ENCODE measurements at places on chromosomes 12 and 14.
A peak's percentile ranks its signal among the peaks of the same experiment; 100 is the strongest.

GRCh38 chr14:33375786-33376185 lies 437.1 kb downstream of the NPAS3 start:
- no peaks in the 10 kb centered on the region for H3K36me3 ChIP-seq
- no peak overlapping the region for H3K4me3 ChIP-seq
- H3K4me1 ChIP-seq: no peaks in the 10 kb centered on the region
- no peak overlapping the region for H3K27ac ChIP-seq
- no peaks in the 10 kb centered on the region for H3K27me3 ChIP-seq
- DNase-seq: no peak

GRCh38 chr14:65414961-65415589 lies 2.5 kb downstream of the FUT8 start:
- no peak overlapping the region for H3K27ac ChIP-seq
- H3K27me3 ChIP-seq: no peaks in the 10 kb centered on the region
- no peak for DNase-seq
- no peaks in the 10 kb centered on the region for H3K36me3 ChIP-seq

DNA sequence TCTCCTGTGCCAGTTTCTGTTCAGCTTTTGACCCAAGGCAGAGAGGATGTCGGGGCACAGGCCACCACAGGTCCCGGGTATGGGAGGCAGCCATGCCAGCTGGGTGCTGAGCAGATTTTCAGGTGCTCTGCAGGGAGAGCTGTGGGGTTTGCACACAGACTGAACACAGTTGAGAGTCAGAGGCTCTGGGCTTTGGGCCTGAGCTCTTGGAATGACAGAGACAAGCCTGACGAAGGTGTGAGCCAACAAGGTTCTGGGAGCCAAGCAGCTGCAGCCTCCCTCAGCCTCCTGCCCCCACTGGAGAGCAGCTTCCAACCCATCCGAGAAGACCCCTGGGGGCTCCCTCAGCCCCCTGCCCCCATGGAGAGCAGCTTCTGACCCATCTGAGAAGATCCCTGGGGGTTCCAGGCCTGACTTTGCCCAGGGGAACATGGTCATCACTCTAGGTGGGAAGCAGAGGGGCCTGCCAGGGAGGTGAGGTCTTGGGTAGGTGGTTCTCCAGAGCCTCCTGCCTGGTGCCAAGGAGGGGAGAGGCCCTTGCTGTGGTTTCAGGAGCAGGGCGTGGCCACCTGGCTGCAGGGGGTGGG lies 13.8 kb downstream of the FBRSL1 start:
- no peak for DNase-seq
- no peak overlapping the region for H3K4me3 ChIP-seq

DNA sequence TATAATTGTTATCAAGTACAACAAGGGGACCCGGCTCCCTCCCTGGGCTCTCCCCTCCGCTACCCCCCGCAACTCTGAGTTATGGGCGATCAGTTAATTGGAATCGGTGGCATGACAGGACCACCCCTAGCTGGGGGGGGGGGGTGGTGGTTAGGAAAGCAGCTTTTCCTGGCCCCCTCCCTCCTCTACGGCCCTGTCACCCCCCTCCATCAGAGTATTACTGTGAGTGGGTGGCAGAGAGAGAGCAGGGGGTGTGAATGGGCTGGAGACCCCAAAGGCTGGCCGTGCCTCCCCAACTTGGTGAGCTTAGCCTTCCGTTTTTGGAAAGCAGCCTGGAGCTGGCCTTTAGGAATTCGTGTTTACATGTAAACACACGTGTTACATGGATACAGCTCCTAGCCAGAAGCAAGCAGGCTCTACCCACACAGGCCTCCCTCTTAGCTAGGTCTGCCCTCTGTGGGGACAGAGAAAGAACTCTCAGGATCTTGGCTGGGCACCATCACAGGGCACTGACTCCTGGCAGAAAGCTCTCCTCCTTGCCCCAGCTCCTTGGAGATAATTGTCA lies 1.1 kb upstream of the HOXC4 start:
- H3K27ac ChIP-seq: peak overlapping the region; percentile 69
- H3K27me3 ChIP-seq: no peaks in the 10 kb centered on the region
- H3K4me1 ChIP-seq: no peaks in the 10 kb centered on the region
- no peak for DNase-seq

DNA sequence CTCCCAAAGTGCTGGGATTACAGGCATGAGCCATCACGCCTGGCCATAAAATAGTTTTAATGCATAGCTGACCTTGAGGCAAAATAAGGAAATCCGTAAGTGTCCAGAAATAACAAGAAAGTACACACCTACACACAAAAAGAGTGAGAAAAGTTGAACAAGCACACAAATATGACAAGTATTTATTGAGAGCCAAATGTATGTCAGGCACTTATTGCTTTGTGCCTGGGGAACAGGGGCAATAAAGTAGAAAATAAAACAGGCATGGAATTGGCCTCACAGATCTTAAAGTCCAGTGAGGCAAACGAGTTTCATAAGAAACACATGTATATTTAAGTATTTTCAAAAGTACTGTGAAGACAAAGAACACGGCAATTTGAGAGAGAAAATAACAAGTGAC lies 103.7 kb downstream of the ERGIC2 start:
- no peak overlapping the region for H3K4me3 ChIP-seq
- H3K27ac ChIP-seq: no peak overlapping the region
- no peaks in the 10 kb centered on the region for H3K36me3 ChIP-seq
- no peak for DNase-seq
- H3K27me3 ChIP-seq: no peaks in the 10 kb centered on the region

GRCh38 chr14:78130356-78130755 lies 39.8 kb upstream of the NRXN3 start:
- H3K27ac ChIP-seq: no peak overlapping the region
- no peaks in the 10 kb centered on the region for H3K4me1 ChIP-seq
- H3K36me3 ChIP-seq: no peaks in the 10 kb centered on the region
- no peak for DNase-seq
- no peaks in the 10 kb centered on the region for H3K27me3 ChIP-seq

DNA sequence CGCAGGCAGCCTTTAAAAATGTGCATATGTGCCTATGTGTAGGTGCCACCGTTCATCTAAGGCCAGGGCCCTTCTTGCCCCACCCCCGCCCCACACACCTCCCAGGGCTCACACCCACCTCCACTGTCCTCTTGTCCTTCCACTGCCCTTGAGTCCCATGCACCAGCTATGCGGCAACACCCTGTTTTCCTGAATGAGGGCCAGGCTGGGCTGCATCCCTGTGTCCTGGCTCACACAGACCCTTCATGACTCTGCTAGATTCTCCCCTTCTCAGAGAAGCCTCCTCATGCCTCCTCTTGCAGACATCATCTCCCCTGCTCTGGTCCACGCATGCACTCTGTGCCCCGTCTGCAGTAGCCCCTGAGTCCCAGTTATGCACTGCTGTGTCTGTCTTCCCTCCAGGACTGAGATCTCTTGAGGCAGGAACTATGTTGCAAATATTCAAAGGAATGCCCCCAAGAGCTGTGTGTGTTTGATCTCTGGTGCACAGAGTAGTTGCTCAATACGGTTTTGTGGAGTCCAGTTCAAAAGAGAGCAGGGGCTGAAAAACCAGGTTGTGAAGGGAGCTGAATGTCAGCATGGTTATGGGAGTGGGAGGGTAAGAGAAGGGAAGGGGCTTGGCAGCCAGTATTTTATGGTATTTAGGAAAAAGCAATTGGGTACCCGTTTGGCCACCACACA lies 47.3 kb upstream of the ESRRB start:
- H3K36me3 ChIP-seq: no peaks in the 10 kb centered on the region
- H3K4me3 ChIP-seq: no peak overlapping the region
- DNase-seq: no peak
- H3K27me3 ChIP-seq: no peaks in the 10 kb centered on the region
- peaks cover 3% of the 10 kb centered on the region for H3K4me1 ChIP-seq

- no peak overlapping the region for H3K4me3 ChIP-seq
- DNase-seq: no peak
- H3K27me3 ChIP-seq: no peaks in the 10 kb centered on the region
- no peaks in the 10 kb centered on the region for H3K4me1 ChIP-seq
Measured at GRCh38 chr12:53766881-53767280, 15.1 kb upstream of the CISTR start.

- peak; percentile 66 for DNase-seq
- H3K4me1 ChIP-seq: no peaks in the 10 kb centered on the region
- no peaks in the 10 kb centered on the region for H3K27me3 ChIP-seq
- no peaks in the 10 kb centered on the region for H3K36me3 ChIP-seq
- H3K27ac ChIP-seq: peak overlapping the region; percentile 98
Measured at GRCh38 chr12:22625762-22626294, 857 bp downstream of the ETNK1 start.

- no peaks in the 10 kb centered on the region for H3K4me1 ChIP-seq
- DNase-seq: no peak
- no peaks in the 10 kb centered on the region for H3K27me3 ChIP-seq
- H3K36me3 ChIP-seq: no peaks in the 10 kb centered on the region
- no peak overlapping the region for H3K27ac ChIP-seq
Measured at GRCh38 chr14:101732118-101732517, 29.4 kb upstream of the PPP2R5C start.

GRCh38 chr14:93878212-93878611 lies 48.9 kb upstream of the FAM181A start:
- H3K4me3 ChIP-seq: no peak overlapping the region
- no peak overlapping the region for H3K27ac ChIP-seq
- H3K4me1 ChIP-seq: no peaks in the 10 kb centered on the region

- H3K4me3 ChIP-seq: no peak overlapping the region
- no peak overlapping the region for H3K27ac ChIP-seq
- H3K27me3 ChIP-seq: peaks cover 13% of the 10 kb centered on the region
Measured at GRCh38 chr14:89011355-89012281, 187.2 kb downstream of the TTC8 start.

DNA sequence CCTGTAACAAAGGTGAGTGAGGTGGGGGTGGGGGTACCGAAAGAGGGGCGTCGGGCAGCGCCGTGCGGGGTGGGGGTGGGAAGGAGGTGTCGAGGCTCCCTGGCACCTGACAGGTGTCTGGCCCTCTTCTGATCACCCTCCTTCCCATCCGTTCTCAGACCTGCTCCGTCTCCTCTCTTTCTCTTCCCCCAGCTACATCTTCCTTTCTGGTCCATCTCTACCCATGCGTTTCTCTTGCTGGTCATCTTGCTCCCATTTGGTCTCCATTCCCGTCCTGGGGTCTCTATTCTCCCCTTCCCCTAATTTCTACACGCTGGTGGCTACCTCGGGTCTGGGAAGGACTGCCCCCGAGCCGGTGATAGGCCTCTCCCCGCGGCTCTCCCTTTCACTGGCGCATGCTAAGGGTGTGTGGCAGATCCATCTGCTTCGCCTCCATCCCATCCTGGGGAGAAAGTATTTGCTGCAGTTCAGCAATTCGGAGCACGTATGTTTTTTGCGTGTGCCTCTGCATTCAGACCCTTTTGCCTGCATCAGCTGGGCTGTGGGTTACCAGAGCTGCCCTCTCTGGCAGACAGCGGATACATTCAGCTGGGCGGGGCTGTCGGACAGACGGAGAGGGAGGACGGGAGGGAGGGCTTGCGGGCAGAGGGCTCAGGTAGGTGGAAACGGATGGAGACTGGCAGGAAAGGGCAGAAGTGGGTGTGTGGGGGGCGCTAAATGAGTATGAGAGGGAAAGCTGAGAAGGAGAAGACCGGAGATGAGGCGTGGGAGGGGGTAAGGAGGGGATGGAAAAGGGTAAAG lies 730 bp downstream of the CLSTN3 start:
- no peaks in the 10 kb centered on the region for H3K27me3 ChIP-seq
- H3K36me3 ChIP-seq: no peaks in the 10 kb centered on the region
- no peak for DNase-seq
- peak overlapping the region; percentile 76 for H3K27ac ChIP-seq
- peak overlapping the region; percentile 57 for H3K4me3 ChIP-seq
- H3K4me1 ChIP-seq: peaks cover 27% of the 10 kb centered on the region

- peaks cover 17% of the 10 kb centered on the region for H3K4me1 ChIP-seq
- no peaks in the 10 kb centered on the region for H3K27me3 ChIP-seq
- H3K27ac ChIP-seq: no peak overlapping the region
- H3K4me3 ChIP-seq: no peak overlapping the region
- DNase-seq: no peak
Measured at GRCh38 chr14:68584786-68585185, 208.1 kb downstream of the ZFP36L1 start.

DNA sequence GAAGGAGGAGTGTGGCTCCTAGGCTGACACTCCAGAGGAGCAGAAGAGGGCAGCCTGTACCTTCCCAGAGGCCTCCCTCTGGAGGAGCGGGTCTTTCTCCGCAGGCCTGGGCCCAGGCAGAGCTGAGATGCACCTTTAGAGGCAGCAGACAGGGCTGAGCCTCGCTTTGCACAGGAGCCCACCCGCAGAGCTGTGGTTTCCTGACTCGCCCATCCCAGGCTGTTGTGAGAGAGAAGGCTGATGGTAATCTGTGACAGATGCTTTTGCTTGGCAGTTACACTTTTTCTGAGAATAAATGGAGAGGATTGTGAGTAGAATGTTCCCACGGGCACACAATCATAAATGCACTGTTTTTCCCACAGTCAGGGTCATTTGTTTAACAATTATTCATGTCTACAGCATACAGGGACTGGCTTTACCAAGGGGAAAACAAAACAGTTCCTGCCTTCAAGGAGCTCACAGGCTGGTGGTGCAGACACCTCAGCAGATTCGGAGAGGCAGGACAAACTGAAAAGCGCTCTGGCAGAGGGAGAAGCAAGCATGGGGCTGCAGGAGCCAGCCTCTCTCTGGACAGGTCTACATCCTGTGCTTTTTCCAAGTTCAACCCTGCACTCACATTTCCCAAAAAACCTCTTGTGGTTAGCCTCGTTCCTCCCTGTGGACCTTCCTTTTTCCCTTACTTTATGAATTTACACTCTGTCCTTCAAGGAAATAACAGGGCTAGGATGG lies 13.9 kb downstream of the EVL start:
- no peak for DNase-seq
- H3K4me3 ChIP-seq: no peak overlapping the region
- no peaks in the 10 kb centered on the region for H3K27me3 ChIP-seq
- no peaks in the 10 kb centered on the region for H3K4me1 ChIP-seq
- peak overlapping the region; percentile 15 for H3K27ac ChIP-seq
- no peaks in the 10 kb centered on the region for H3K36me3 ChIP-seq

DNA sequence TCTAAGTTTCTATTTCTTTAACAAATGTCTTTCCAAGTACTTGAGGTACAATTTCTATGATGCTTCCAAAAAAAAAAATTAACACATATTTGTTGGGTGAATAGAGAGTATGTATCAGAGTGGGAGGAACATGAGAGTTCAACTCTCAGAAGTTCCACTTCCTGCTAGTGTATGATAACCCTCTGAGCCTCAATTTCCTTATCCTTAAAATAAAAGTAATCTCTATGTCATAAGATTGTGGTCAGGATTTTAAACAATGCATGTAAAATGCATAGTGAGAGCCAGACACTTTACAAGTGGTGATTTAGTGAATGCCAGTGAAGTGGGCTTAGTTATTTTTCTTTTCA lies 270.3 kb upstream of the AMIGO2 start:
- no peak overlapping the region for H3K4me3 ChIP-seq
- no peaks in the 10 kb centered on the region for H3K4me1 ChIP-seq
- H3K36me3 ChIP-seq: no peaks in the 10 kb centered on the region

- no peak overlapping the region for H3K27ac ChIP-seq
- no peak overlapping the region for H3K4me3 ChIP-seq
- H3K27me3 ChIP-seq: no peaks in the 10 kb centered on the region
- H3K4me1 ChIP-seq: no peaks in the 10 kb centered on the region
- H3K36me3 ChIP-seq: peaks cover 50% of the 10 kb centered on the region
Measured at GRCh38 chr12:131747276-131748177, 36.6 kb downstream of the SFSWAP start.
